Pancreas (tissue), 10 donors: ENCODE measurements at places on chromosomes 16 and 17. TPM values are rescaled to one million over a fixed set of nuclear protein-coding genes. Genes with fewer than 3 reads are reported as not detected.

DNA sequence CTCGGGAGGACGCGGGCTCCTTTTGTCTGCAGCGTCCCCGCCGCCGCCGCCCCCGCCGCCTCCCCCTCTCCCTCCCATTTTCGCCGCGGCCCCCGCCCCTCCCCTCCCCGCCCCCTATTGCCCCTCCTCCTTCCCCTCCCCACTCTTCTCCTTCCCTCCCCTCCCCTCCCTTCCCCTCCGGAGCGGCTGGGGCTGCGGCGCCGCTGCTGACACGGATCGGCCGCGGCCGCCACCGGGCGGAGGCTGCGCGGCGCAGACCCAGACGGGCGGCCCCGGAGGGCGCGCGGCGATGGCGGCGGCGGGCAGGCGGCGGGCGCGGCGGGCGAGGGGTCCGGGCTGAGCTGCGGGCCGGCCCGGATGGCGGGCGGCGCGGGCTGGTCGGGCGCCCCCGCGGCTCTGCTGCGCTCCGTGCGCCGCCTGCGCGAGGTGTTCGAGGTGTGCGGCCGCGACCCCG, at the start of gene RAB11FIP4:
RAB11FIP4 (plus strand) TSS at position 180 of the 454 bp plus-strand sequence; CDS start at position 358, 178 bp downstream.
- no peaks in the 10 kb centered on the region for H3K36me3 ChIP-seq
- H3K27ac ChIP-seq: no peak within 1 kb of the TSS
- DNase-seq: no peak
- H3K27me3 ChIP-seq: no peaks in the 10 kb centered on the region
- H3K4me3 ChIP-seq: no peak within 1 kb of the TSS

GRCh38 chr16:27965801-27966200, 97.7 kb downstream of the GSG1L start:
- H3K4me1 ChIP-seq: no peaks in the 10 kb centered on the region
- no peak overlapping the region for H3K27ac ChIP-seq
- no peaks in the 10 kb centered on the region for H3K27me3 ChIP-seq
- H3K4me3 ChIP-seq: no peak overlapping the region
- no peaks in the 10 kb centered on the region for H3K36me3 ChIP-seq

RNF135 gene
- 8.2 TPM for total RNA-seq

GRCh38 chr17:78184351-78184750, 2.5 kb downstream of the TK1 start:
- peaks cover 32% of the 10 kb centered on the region for H3K4me1 ChIP-seq
- H3K4me3 ChIP-seq: no peak overlapping the region
- DNase-seq: no peak
- no peaks in the 10 kb centered on the region for H3K36me3 ChIP-seq
- H3K27me3 ChIP-seq: no peaks in the 10 kb centered on the region

- H3K27me3 ChIP-seq: no peaks in the 10 kb centered on the region
- no peak for DNase-seq
- no peak overlapping the region for H3K4me3 ChIP-seq
- H3K36me3 ChIP-seq: no peaks in the 10 kb centered on the region
- H3K4me1 ChIP-seq: peaks cover 13% of the 10 kb centered on the region
Measured at GRCh38 chr17:75643643-75644017, 10.4 kb downstream of the SMIM5 start.

SP2 gene
- 5.4 TPM for total RNA-seq

DNA sequence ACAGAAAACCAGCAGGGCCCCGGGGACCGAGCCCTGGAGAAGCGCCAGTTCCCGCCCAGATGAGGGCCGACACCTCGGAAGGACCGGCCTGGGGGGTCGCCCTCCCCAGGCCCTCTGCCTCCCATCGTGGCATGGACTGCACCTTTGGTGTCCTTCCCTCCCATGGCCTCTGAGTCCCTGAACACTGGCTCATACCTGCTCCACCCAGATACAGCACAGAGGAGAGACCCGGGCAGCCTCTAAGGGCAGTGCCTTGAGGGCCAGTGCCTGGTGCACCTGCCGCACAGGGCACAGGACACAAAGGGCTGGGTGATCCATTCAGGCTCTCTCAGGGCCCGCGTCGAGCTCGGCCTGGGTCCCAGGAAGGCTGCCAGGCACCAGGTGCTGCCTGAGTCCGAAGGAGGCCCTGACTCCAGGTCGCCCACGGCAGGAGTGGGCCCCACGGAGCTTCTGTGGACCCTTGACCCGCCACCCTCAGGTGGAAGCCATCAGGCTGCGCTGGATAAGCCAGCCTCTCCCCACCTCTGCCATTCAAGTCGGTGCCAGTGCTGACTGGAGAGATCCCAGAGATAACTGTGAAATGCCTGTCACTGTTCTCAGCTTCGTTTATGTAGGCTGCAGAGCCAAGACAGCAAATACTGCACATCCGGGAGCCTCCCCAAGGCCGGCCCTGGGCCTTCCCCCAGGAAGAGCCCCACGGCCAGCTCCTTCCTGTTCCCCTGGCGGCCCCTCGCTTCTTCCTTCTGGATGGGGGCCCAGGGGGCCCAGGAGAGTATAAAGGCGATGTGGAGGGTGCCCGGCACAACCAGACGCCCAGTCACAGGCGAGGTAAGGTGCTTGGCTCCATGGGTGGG, at the start of gene ZG16B:
ZG16B (plus strand) TSS at position 803 of the 854 bp plus-strand sequence. CDS start 139 bp downstream, outside the sequence.
- no peaks in the 10 kb centered on the region for H3K4me1 ChIP-seq
- no peak for DNase-seq
- H3K27ac ChIP-seq: no peak within 1 kb of the TSS
- H3K4me3 ChIP-seq: no peak within 1 kb of the TSS
- H3K27me3 ChIP-seq: no peaks in the 10 kb centered on the region
- H3K36me3 ChIP-seq: no peaks in the 10 kb centered on the region

DCTN5 gene
- total RNA-seq: 17.9 TPM

ADAMTS18 gene
- 0.14 TPM for total RNA-seq

GRCh38 chr16:79887541-79888540, 287.3 kb upstream of the MAF start:
- no peaks in the 10 kb centered on the region for H3K27me3 ChIP-seq
- DNase-seq: no peak
- no peak overlapping the region for H3K27ac ChIP-seq
- no peaks in the 10 kb centered on the region for H3K36me3 ChIP-seq
- no peak overlapping the region for H3K4me3 ChIP-seq

HEATR9 gene
- total RNA-seq: not detected

DNA sequence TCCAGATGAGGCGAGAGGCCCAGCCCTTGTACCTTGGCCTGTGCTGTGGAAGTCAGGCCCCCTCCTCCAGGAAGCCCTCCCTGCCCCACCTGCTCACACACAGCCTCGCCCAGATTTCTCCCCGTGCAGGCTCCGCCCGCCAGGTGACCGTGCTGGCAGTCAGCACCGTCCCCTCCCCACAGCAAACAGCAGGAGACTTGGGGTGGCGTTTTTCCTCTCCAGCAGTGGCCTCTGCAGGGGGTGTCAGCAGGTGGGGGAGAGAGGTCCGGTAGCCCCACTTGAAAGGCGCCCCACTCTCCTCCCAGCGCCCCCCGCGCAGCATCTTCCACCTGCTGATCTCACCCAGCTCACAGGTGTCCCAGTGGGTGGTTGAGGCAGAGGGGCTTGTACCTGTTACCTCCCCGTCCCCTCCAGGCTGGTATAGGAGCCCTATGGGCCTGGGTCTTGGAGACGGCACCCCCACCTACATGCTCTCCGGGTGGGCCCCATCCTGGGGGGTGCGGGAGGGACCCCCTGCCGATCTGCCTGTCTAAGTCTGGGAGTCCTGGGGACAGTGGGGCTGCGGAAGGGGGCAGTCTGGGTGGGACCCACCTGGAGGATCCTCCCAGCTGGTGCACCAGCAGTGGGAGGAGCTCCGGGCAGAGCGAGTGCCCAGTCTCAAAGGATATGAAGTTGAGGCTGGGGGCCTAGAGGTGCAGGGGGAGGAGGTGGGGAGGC, 4.2 kb upstream of the C1QTNF8 start:
- peaks cover 8% of the 10 kb centered on the region for H3K27me3 ChIP-seq
- no peaks in the 10 kb centered on the region for H3K4me1 ChIP-seq
- no peak overlapping the region for H3K27ac ChIP-seq
